ENCODE measurements at places on chromosomes 6 and 20. TPM values are rescaled to one million over a fixed set of nuclear protein-coding genes. Genes with fewer than 3 reads are reported as not detected.

GRCh38 chr6:53979468-53980067 lies 131.7 kb upstream of the MLIP start:
- no peak overlapping the region for H3K27ac ChIP-seq
- H3K27me3 ChIP-seq, result no peaks in the 10 kb centered on the region

DNA sequence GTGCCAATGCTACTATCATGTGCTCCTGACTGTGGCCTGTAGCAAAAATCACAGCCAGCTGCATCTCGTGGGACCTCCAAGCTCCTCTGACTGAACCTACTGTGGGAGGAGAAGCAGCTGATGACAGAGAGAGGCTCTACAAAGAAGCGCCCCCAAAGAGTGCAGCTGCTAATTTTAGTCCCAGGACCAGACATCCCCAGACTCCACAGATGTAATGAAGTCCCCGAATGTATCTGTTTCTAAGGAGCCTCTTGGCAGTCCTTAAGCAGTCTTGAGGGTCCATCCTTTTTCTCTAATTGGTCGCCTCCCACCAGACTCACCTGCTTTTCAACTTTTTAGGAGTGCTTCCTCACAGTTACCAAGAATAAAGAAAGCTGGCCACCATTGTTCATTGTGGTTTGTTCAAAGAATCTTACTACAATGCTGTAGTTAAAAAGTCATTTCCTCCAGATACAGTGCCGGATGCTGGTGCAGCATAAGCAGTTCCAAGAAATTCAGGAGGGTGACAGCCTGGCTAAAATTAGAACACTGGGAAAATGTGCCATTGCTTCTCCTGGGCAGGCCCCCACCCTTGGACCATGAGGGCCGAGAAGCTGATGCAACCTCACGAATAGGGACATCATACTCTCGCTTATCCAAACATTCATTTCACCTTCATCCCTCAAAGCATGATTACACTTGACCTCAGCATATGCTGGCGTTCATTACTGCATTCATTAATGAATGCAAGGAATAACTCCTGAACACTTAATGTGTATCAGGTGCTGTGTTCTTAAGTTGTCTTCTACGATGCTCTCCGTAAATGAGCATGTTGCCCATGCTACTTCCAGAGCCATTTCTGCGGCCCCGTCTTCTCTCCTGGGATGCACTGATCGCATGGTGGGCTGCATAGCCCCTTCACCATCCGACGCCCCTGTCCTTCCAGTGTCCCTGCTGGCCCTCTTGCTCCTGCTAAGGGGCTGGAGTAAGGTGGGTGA lies 66.4 kb downstream of the LY86 start:
- H3K36me3 ChIP-seq, result peaks cover 31% of the 10 kb centered on the region
- peak; percentile 43 for DNase-seq
- peak overlapping the region; percentile 66 for H3K4me3 ChIP-seq
- H3K27ac ChIP-seq, result peak overlapping the region; percentile 99

GRCh38 chr20:62655282-62656196 lies 13.2 kb downstream of the SLCO4A1 start:
- no peak overlapping the region for H3K4me3 ChIP-seq
- H3K4me1 ChIP-seq, result peaks cover 22% of the 10 kb centered on the region
- H3K27me3 ChIP-seq, result no peaks in the 10 kb centered on the region
- DNase-seq, result no peak
- H3K36me3 ChIP-seq, result peaks cover 51% of the 10 kb centered on the region

DNA sequence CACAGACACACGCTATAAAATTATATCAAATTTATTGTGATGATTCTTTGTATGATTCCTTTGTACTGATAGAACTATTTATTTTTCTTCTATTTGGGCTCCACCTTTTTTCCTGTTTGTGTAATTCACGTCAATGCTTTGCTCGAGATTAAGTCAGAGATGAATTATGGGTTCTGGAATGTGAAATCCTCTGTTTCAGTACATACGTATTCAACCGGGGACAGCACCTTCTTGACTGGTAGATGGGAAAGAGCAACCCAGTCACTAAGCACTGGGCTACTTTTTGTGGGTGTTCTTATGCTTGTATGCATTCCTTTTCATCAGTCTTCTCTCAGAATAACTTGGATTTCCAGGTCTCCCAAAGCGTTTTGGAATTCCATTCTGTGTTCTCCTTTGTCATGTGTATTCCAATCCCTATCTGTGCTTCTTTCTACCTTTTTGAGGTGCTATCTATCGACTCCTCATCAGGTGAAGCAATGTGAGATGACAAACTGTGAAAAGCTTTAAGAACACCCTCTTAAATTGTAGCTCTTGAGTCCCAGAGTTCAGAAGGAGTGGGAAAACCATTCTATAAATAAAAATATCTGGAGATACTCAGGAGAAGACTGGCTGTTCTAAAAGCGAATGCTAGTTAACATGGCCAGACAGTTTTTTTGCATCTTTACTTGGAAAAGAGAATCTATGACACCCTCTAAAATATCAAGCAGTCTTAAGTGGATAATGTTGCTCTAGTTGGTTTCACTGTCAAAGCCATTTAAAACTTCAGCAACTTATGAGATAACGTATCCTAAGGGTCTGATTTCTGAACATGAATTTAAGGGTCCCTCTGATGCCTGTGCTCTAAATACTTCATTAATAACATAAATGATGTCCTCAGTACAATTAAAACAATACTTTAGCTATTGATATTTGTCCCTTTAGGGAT lies 197.7 kb upstream of the PREP start:
- no peak overlapping the region for H3K4me3 ChIP-seq
- DNase-seq, result no peak
- H3K4me1 ChIP-seq, result peaks cover 33% of the 10 kb centered on the region
- H3K36me3 ChIP-seq, result peaks cover 11% of the 10 kb centered on the region
- H3K27me3 ChIP-seq, result no peaks in the 10 kb centered on the region

DNA sequence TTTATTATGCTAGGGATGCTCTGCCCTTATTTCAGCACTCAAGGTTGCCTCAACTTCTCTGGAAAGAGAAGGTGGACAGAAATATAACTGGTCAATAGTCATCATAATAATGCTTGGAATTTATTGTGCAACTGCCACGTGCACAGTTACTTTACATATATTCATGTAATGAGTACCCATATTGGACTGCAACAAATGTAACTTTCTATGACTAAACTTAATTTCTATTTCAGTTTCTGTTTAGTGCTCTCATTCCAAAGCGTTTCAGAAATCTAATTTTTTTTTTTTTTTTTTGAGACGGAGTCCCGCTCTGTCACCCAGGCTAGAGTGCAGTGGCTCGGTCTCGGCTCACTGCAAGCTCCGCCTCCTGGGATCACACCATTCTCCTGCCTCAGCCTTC lies 28.3 kb upstream of the CD83 start:
- peaks cover 39% of the 10 kb centered on the region for H3K4me1 ChIP-seq
- H3K27me3 ChIP-seq, result peaks cover 4% of the 10 kb centered on the region
- H3K27ac ChIP-seq, result no peak overlapping the region
- no peak overlapping the region for H3K4me3 ChIP-seq
- peaks cover 4% of the 10 kb centered on the region for H3K36me3 ChIP-seq

- H3K27me3 ChIP-seq, result peaks cover 69% of the 10 kb centered on the region
- H3K4me3 ChIP-seq, result no peak overlapping the region
- no peak for DNase-seq
- H3K4me1 ChIP-seq, result peaks cover 10% of the 10 kb centered on the region
- no peaks in the 10 kb centered on the region for H3K36me3 ChIP-seq
Measured at GRCh38 chr6:28802417-28803336, 121.1 kb downstream of the TRIM27 start.

DNA sequence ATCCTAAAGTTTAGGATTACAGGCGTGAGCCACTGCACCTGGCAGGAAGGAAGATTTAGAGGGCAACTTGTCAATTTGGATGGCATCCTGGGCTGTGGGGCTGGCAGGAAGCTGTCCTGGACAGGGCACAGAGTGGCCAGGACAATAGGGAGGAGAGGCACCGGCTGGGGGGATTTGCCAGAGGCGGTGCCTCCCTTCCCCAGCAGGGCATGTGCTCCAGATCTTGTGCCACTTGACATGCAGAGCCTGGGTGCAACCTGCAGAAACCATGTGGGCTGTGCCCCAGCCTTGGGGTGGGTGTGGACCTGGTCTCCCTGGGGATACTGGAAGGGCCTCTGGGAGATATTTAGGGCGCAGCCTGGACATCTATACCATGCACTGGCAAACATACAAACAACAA lies 58.6 kb upstream of the EEF1A1 start:
- peaks cover 5% of the 10 kb centered on the region for H3K36me3 ChIP-seq
- peaks cover 12% of the 10 kb centered on the region for H3K4me1 ChIP-seq
- no peak for DNase-seq

DNA sequence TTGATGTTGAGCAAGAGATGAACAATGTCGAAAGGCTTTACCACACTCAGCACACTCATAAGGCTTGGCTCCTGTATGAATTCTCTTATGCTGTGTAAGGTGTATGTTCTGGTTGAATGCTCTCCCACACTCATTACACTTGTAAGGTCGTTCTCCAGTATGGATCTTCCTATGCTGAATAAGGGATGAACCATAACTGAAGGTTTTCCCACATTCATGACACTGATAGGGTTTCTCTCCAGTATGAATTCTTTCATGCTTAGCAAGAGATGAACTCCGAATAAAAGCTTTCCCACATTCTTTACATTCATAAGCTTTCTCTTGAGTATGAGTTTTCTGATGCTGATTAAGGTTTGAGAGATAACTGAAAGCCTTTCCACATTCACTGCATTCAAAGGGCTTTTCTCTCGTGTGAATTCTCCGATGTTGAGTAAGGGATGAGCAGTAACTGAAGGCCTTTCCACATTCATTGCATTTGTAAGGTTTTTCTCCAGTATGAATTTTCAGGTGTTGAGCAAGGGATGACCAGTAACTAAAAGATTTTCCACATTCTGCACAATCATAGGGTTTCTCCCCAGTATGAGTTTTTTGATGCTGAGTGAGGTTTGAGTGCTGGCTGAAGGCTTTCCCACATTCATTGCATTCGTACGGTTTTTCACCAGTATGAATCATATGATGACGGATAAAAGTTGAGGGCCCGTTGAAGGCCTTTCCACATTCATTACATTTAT lies 21.1 kb downstream of the ZNF184 start:
- DNase-seq, result no peak
- no peak overlapping the region for H3K27ac ChIP-seq
- H3K4me1 ChIP-seq, result no peaks in the 10 kb centered on the region
- H3K36me3 ChIP-seq, result peaks cover 90% of the 10 kb centered on the region
- H3K4me3 ChIP-seq, result no peak overlapping the region

- H3K27me3 ChIP-seq, result no peaks in the 10 kb centered on the region
- peak overlapping the region; percentile 63 for H3K4me3 ChIP-seq
- H3K36me3 ChIP-seq, result peaks cover 86% of the 10 kb centered on the region
- DNase-seq, result peak; percentile 73
Measured at GRCh38 chr20:51400051-51400926, 142.2 kb downstream of the NFATC2 start.

DNA sequence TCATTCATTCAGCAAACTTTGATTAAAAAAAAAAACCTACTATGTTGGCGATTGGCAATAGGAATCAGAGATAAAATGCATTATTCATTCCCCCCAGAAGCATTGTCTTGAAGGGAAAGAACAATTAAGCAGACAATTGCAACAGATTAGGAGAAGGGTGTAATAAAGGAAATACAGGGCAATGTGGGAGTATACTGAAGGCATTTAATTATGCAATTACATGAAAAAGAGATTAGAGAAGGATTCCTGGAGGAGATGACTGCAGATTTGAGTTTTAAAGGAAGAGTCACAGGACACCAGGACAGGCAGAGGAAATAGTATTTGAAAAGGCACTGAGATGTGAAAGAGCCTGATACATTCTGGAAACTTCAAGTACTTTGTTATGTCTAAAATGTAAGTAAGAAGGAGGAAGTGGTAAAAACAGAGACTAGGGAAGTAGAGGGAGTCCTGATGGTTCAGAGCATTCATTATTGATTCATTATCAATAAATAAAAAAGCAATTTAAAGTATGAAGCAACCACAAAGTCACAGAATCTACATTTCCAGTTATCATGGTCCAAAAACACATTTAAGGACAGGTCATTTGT lies 43.7 kb downstream of the THEMIS start:
- H3K4me3 ChIP-seq, result no peak overlapping the region
- peaks cover 53% of the 10 kb centered on the region for H3K36me3 ChIP-seq
- H3K4me1 ChIP-seq, result peaks cover 33% of the 10 kb centered on the region
- no peaks in the 10 kb centered on the region for H3K27me3 ChIP-seq
- H3K27ac ChIP-seq, result peak overlapping the region; percentile 30

GRCh38 chr6:162345051-162345511 lies 382.5 kb downstream of the PRKN start:
- no peaks in the 10 kb centered on the region for H3K4me1 ChIP-seq
- no peaks in the 10 kb centered on the region for H3K27me3 ChIP-seq
- H3K27ac ChIP-seq, result no peak overlapping the region
- H3K4me3 ChIP-seq, result no peak overlapping the region
- no peak for DNase-seq

- H3K27me3 ChIP-seq, result no peaks in the 10 kb centered on the region
- H3K27ac ChIP-seq, result no peak overlapping the region
Measured at GRCh38 chr6:11404081-11404480, 133.5 kb upstream of the TMEM170B start.

GRCh38 chr6:30885999-30886896 lies 1.9 kb downstream of the DDR1 start:
- peak overlapping the region; percentile 77 for H3K4me3 ChIP-seq
- H3K27me3 ChIP-seq, result peaks cover 4% of the 10 kb centered on the region
- peak overlapping the region; percentile 17 for H3K27ac ChIP-seq
- peaks cover 27% of the 10 kb centered on the region for H3K4me1 ChIP-seq

DNA sequence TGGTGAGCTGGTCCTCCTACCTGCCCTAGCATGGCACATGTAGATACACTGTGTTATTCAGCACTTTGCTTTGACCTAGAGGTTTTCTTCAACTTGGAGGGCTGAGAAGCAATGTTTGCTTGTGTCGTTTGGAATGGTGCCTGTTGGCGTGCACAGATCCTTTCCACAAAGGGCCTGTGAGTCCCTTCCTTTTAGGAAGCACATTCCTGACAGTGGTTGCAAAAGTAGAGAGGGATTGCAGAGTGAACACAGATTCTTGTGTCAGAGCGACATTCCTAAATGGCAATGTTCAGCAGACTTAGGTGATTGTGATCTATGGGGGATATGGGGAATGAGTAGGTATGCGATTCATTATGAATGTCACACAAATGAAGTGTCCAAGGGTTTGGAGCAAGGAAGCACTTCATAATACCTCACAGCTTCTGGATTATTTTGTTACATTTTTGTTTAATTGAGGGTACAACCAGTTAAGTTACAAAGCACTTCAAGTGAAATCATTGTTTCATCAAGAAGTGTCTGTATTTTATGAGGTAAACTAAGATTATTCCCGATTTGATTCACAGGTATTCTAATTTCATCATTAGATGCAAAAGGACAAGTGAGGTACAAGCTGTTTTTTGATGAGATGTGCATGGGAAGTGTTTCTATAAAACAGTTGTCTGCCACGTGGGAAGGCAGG lies 713 bp upstream of the RNF144B start:
- H3K4me1 ChIP-seq, result peaks cover 31% of the 10 kb centered on the region
- H3K27ac ChIP-seq, result peak overlapping the region; percentile 1
- H3K27me3 ChIP-seq, result peaks cover 12% of the 10 kb centered on the region
- no peak for DNase-seq
- peak overlapping the region; percentile 84 for H3K4me3 ChIP-seq

Gene NUS1
- total RNA-seq, result 44.2 TPM

Gene GGT7
- total RNA-seq, result 13.3 TPM

Gene C20orf141
- total RNA-seq, result not detected

Gene ZBTB12
- total RNA-seq, result 4.8 TPM

Gene RIN2
- not detected for total RNA-seq

Gene ENPP4
- 5.4 TPM for total RNA-seq

Gene HMGCLL1
- total RNA-seq, result not detected

Gene SMOC2
- not detected for total RNA-seq

Gene SIRPB1
- total RNA-seq, result 1.6 TPM

Gene ZNFX1
- total RNA-seq, result 49.3 TPM

Gene SCUBE3
- total RNA-seq, result not detected
